ENCODE measurements at places on chromosomes 5 and 9.

GRCh38 chr5:41637869-41638268 lies 127.5 kb upstream of the PLCXD3 start:
- DNase-seq: no peak

- DNase-seq: peak; percentile 10
Observed at GRCh38 chr5:111345731-111346130, 121.5 kb downstream of the CAMK4 start.

DNA sequence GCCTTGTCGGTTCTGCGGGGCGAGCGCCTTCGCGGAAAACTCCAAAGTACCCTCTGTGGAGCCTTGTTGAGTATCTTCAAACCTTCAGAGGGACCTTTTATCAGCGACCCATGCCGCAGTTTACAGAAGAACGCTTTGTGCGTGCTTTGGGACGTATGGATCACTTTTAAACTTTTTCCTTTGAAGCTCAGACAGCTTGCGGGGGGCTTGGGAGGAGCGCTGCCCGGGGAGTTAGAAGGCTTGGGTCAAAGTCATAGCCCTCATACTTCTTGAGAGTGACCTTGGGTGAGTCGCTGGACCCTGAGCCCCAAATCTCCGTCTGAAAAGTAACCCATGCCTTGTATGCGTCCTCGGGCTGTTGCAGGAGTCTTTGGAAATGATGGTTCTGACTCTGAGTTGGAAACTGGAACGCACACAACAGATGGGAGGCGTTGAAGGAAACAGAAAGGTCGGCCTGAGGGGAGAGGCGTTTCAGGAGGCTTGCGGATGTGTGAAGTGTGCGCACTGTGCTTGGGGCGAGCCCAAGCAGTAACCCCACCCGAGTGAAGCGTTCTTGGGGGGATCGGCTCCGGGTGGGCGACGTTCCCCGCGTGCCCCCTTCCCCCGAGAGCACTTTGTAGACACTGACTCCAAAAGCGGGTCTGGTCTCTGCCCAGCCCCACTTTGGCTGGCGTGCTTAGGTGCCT lies 661 bp upstream of the SLC25A51 start:
- DNase-seq: peak; percentile 47

DNA sequence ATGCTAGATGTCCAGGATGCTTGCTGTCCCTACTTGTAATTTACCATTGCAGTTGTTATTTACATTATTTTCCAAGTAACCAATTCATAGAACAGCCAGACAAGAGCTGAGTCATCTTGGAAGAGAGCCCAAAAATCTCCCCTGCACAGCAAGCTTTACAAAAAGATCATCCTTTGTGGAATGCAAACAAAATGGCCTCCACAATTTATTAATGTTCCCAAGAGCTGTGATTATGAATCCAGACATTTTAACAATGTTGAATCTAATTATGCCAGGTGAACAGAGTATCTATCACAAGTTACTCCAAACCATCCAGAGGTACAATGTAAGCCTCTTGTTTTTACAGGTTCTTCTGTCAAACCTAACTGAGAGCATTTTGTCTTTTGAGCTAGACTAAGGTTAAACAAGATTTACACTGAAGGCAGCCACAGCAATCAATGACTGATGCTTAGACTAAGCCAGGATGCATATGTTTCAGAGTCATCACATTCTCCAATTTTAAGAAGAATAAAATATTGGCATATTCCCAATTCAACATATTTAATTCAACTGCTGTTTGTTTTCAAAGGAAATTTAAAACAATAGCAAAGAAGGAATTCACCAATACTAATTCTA lies 95.3 kb upstream of the SLC12A2 start:
- peak; percentile 95 for DNase-seq

GRCh38 chr5:115382989-115383388 lies 86.5 kb upstream of the CCDC112 start:
- no peak for DNase-seq

- DNase-seq: no peak
Observed at GRCh38 chr5:8288897-8289516, 420.1 kb downstream of the MTRR start.
